Activated CD8-positive, alpha-beta T cell treated with anti-CD3 and anti-CD28 coated beads for 36 hours (primary cell): ENCODE measurements at places on chromosomes 1 and 21. TPM values are rescaled to one million over a fixed set of nuclear protein-coding genes. Genes with fewer than 3 reads are reported as not detected.

GRCh38 chr1:103527331-103527730 is 1.8 kb downstream of the RNPC3 start:
- DNase-seq, result no peak

DNA sequence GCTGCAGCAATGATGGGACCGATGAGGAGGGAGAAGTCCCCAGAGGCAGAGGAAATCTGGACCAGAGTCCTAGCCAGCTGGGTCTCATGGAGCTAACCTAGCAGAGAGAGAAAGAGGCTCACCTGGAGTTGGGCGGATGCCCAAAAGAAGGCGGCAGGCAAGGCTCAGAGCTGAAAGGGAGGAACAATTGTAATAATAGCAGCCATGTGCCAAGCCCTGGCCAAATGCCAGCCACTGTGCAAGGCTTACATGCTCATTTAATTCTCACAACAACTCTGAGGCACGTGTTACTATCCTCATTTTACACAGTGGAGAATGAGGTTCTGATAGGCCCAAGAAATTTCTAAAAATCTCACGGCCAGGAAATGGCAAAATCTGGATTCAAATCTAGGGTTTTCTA is 50.0 kb upstream of the ZNF648 start:
- DNase-seq, result no peak

- peak; percentile 20 for DNase-seq
Measured at GRCh38 chr1:179831852-179832699, 45.5 kb downstream of the TOR1AIP2 start.

DNA sequence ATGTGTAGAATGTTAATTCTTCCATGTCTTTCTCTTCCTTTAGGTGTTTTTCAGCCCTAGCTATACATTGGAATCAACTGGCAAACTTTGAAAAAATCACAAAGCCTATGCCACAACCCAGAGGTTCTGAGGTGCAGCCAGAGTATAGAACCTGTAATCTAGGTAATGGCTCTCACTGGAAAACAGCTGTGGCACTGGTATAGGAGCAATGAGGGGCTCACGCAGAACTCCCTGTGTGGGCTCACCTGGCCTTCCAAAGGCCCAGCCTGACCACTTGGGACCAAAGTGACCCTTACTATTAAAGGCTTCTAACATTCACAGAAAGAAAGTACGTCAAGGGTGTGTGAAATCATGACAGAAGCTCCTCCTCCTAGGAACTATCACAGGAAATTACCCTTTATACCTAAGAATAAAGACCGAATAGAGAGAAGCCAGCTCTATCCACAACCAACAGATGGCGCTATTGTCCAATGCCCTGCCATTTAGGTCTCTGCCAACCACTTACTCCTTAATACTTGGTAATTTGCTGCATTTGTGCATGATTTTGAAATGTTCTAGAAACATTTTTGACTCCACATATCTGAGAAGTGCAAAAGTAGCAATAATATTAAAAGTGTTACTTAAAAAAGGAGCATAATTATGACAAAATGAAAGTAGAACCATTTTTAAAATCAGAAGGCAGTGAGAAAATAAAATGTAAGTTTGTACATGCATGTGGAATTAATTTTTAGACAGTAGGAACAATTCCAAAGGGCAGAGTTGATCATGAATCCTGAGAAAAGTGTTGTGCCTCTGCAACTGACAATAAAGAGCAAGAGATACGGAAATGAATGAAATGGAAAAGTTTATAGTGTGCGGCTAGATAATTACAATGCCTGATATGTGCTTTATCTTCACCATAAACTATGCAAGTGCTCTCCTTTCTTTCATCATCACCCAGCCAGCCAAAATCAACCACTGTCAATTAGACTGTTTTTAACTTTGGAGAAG is 93.1 kb upstream of the HAO2 start:
- DNase-seq, result peak; percentile 66

DNA sequence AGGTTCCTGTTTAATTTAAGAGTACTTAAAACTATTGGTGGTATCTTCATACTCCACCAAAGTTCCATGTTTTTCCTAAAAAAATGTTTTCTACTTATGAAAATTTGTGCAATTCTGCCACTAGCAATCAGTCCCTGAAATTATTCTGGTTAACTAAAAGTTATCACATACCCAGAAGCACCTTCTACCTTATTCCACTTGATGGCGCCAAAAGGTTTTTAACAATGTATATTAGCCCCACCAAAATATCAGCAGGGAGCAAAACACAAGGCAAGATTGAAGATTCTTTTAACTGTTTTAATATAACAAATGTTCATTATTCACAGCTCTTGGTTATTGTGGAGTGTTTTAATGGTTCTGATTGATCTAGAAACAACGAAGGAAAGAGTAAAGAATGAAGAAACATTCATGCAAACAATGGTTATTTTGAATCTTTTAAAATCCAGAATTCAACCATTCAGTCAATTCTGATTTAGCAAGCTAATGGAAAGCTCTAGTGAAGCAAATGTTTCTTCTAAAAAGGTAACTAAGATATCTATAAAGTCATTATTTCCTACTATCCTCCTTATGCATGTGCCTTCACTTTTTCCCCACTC is 67.2 kb downstream of the TTLL7 start:
- DNase-seq, result peak; percentile 25

DNA sequence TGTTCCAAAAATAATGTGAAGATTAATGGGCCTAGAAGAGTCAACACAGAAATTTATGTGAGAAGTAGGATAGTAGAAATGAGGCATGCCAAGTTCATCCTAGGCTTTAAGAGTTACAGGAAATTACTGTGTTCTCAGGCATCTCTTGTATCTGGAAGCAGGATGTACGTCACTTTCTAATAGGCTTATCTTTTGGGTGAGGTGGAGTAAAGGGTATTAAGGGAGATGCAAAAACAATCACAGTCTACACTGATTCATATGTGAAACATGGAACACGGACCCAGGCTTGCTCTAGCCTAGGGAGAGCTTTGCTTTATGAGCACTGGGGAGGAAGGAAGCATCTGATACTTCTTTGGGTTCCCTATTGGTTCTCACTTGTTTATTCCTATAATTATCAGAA is 84.5 kb upstream of the RGS4 start:
- no peak for DNase-seq

GRCh38 chr1:210697185-210697584 is 368.5 kb downstream of the HHAT start:
- DNase-seq, result no peak

- peak; percentile 92 for DNase-seq
Measured at GRCh38 chr1:203026031-203026665, at the start of gene PPFIA4. Gene PPFIA4 (plus strand): TSS chr1:203026491. CDS start chr1:203039009, 12,518 bp downstream.

- no peak for DNase-seq
Measured at GRCh38 chr1:29156543-29157268, 25.0 kb downstream of the SRSF4 start.

- DNase-seq, result peak; percentile 35
Measured at GRCh38 chr1:205772607-205773032, 2.7 kb downstream of the RAB29 start.

DNA sequence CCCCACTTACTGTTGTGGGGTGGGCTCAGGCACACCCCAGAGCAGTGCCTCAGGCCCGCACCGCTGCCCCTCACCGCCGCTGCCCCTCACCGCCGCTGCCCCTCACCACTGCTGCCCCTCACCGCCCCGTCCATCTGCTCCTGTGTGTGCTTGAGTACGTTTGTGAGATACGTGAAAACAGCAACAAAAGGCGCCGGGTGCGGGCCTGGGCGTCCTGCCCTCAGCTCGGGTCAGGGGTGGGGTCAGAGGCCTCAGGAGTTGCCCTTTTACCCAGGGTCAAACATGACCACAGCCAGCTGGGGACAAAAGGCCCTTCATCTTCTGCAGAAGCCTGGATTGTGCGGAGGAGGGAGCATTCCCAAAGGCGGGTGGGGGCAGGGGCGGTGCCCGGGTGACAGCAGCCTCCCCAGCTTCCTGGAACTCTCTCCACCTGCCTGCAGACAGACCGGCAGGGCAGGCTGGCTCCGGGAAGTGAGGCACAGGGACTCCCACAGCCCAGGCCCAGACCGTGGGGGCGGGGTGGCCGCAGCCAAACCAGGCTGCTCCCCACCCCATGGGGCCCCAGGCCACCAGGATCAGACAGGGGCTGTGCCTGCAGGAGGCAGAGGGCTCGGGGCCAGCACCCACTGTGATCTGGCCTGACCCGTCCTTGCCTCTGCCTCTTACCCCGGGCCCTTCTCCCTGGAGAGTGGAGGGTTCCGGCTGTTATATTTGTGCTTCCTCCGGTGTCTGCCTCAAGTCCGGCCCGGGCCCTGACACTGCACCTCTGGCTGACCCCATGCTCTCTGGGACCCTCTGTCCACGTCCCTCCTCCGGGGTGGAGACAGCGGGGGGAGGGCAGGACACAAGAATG is 2.3 kb upstream of the VWA1 start:
- DNase-seq, result no peak

DNA sequence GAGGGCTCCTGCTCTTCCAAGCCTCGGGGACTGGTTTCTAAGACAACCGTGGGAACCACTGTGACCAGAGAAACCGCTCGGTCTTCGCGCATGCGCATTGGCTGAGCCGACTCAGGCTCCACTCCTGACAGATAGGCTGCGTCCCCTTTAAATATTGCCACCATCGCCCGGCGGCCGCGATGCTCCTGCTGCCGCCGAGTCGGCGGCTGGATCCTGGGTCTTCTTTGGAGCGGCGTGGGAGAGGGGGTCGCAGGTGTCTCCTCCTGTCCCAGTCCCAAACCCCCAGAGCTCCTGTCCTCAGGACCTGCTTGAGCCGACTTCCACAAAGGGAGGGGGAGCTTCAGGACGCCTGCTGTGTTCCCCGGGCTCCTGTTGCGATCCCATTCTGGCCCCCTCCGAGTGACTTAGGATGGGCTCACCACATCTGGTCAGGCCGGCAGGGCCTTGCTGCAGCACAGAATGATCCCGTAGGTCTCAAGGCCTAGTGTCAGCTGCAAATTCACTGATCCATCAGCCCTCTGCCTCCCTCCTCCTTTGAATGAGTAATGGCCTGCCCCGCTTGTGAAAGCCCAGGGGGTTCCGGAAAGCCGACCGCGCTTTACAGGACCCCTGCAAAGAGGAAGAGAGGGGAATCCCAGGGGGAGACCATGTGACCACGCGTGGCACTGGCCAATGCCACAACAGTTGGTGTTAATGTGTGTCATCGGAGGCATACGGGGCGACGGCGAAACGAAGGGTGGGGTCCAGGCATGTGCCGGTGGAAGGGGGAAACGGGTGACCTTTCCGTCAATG is 683.2 kb upstream of the TPTE start:
- DNase-seq, result no peak

DNA sequence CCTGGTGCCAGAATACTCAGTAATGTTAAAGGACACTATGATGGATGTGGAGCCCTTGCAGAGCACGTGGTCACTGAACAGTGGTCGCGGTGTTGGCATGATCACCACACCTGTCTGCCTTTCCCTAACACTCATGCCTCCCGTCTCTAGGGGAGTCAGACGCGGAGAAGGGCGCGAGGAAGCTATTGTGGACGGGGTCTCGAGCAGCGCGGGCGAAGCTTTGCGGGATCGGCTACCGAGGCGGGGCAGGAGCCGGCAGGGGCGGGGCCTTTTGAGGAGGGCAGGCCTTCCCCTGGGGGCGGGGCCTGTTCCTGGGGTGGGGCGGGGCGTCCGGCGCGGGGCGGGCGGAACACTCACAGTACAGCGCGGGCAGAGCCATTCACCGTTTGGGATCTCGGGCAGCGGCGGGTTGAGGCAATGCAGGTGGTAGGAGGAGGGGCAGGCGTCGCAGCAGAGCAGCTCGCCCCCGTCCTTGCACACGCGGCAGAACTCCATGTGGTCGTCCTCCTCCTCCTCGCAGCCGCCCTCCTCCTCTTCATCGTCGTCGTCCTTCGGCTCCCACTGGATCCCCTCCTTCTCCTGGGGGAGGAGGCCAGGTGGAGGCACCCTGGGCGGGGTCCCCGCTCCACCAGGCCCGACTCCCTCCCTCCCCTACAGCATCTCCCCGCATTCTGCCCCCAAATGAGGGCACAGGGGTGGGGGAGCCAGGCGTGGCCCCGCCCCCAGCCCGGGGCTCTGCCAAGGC is 31.5 kb downstream of the CHD5 start:
- peak; percentile 77 for DNase-seq

- DNase-seq, result no peak
Measured at GRCh38 chr1:111116496-111116895, 23.4 kb downstream of the DRAM2 start.

- DNase-seq, result no peak
Measured at GRCh38 chr1:67732750-67733151, 47.8 kb downstream of the GADD45A start.

- no peak for DNase-seq
Measured at GRCh38 chr1:24972221-24972914, 42.3 kb upstream of the RUNX3 start.

DNA sequence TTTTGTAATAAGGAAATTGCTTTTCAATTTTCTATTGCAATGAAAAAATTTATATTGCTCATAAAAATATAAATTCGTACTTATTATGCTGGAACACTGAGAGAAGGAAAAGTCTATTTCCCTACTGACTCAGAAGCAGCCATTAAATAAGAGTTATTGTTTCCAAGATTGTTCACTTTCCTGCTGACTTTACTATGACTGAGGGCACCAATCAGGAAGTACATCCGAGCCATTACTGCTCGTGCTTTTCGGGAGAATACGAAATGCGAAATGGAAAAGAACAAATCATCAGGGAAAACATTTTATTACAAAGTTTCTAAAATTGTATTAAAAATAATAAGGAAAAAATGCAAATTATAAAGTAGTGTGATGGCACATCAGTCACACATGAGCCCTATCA is 204.8 kb downstream of the AKT3 start:
- DNase-seq, result no peak

GRCh38 chr1:113732802-113733201 is 26.5 kb downstream of the PHTF1 start:
- peak; percentile 38 for DNase-seq

DNA sequence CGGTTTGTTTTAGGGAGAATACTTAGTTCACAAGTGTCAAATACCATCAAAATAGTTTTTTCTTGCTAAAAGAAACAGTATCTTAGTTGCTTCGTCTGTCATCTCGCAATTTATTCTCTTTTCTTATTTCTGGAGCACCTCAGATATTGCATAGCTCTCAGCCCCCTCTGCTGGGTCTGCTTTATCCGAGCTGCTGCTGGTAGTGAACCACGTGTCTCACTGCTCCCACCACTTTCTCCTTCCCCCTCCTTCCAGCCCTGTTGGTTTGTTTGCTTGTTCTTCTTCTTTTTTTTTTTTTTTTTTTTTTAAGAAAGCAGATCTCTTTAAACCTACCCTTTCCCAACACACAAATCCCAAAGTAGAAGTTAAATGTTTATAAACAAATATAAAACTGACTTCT is 170.8 kb downstream of the EDEM3 start:
- no peak for DNase-seq

The ACTA1 gene
- not detected for total RNA-seq

The C1orf105 gene
- total RNA-seq, result not detected

The SIM2 gene
- not detected for total RNA-seq

The S1PR1 gene
- total RNA-seq, result 63.9 TPM

The PLA2G2C gene
- 0.59 TPM for total RNA-seq

The RNF186 gene
- not detected for total RNA-seq

The ASCL5 gene
- total RNA-seq, result 0.36 TPM

The OR10Z1 gene
- total RNA-seq, result not detected

The TTC39A gene
- total RNA-seq, result not detected

The AMPD1 gene
- not detected for total RNA-seq

The NTMT2 gene
- not detected for total RNA-seq

The TIE1 gene
- total RNA-seq, result not detected

The SPATA45 gene
- total RNA-seq, result not detected
